Activated naive CD8-positive, alpha-beta T cell treated with anti-CD3 and anti-CD28 coated beads, Interleukin-2, amount 10 ng/mL, durations not matched to agents 7 days and 5 days (primary cell): ENCODE measurements at places on chromosomes 11 and 22. TPM values are rescaled to one million over a fixed set of nuclear protein-coding genes. Genes with fewer than 3 reads are reported as not detected.

MPPED2 gene
- total RNA-seq = not detected

DNA sequence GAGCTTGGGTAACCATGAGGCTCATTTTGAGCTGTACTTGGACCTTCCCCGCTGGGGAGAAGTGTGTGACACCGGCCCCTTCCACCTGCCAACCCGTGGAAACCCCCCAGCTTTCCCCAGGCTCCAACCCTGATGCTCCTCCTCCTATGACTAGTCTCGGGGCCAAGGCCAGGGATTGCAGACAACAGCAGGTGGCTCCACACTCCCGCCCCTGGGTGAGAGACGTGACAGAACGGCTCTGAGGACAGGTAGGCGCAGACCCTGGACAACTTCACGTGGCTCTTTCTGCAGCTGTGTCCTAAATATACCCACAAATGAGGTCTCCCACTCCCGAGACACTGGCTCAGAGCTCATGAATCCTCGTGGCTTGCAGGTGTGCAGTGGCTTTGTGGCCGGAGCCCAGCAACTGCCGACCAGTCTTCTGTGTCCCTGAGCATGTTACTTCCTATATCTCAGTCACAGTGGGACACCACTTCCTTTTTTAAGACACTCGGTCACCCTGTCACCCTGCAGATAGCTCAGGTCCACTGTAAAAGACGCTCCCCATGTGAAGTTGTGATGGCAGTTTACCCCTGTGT lies 55.2 kb downstream of the NECTIN1 start:
- DNase-seq = peak; percentile 50
- H3K27ac ChIP-seq = peak overlapping the region; percentile 40
- peaks cover 11% of the 10 kb centered on the region for H3K4me1 ChIP-seq
- H3K27me3 ChIP-seq = peaks cover 8% of the 10 kb centered on the region
- no peaks in the 10 kb centered on the region for H3K36me3 ChIP-seq
- H3K4me3 ChIP-seq = no peak overlapping the region

CHRM1 gene
- not detected for total RNA-seq

- no peaks in the 10 kb centered on the region for H3K4me1 ChIP-seq
- peaks cover 44% of the 10 kb centered on the region for H3K27me3 ChIP-seq
- no peak for DNase-seq
- no peak overlapping the region for H3K27ac ChIP-seq
Observed at GRCh38 chr22:22362936-22363335, 118.3 kb downstream of the VPREB1 start.

GRCh38 chr22:23180893-23181720 lies 798 bp downstream of the BCR start:
- no peaks in the 10 kb centered on the region for H3K27me3 ChIP-seq
- H3K4me3 ChIP-seq = peak overlapping the region; percentile 80
- H3K36me3 ChIP-seq = peaks cover 15% of the 10 kb centered on the region
- peaks cover 46% of the 10 kb centered on the region for H3K4me1 ChIP-seq
- H3K27ac ChIP-seq = peak overlapping the region; percentile 35

DNA sequence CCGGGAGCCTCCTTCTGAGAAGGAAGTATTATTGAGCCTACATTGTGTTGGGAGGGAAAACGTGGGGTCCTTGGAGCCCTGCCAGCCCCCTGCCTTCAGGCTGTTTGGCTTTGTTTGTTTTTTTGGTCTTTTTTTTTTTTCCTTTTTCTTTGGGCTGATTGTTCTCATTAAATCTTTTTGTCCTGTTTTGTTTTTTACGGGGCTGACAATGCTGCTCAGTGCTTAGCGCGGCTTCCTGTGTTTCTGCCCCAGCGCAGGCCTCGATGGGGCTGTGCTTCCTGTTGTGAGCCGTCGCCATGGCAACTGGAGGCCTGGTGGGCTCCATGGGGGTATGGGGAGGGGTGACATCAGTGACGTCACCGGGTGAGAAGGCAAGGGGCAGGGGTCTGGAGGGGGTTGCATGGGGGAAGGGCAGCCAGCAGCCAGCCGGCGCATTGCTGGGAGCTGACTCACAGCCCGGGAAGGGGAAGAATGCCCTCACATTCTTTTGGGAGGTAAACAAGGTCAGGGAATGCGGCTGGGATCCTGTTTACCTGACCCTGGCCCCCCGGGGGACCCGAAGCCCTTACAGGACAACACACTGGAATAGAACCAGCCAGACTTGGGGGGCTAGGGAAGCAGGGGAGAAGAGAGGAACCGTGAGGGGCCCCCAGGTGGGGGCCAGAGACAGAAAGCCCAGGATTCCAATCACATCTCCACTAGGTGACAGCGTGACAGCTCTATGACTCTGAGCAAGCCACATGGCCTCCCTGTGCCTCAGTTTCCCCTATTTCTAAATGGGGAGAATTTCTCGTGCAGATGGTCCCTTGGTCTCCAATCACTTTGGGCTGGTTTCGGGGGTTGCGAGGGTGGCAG lies 22.2 kb upstream of the CBX7 start:
- peak overlapping the region; percentile 89 for H3K27ac ChIP-seq
- H3K4me3 ChIP-seq = peak overlapping the region; percentile 68
- peaks cover 3% of the 10 kb centered on the region for H3K27me3 ChIP-seq
- H3K4me1 ChIP-seq = peaks cover 36% of the 10 kb centered on the region

- no peak for DNase-seq
- H3K36me3 ChIP-seq = no peaks in the 10 kb centered on the region
- peaks cover 24% of the 10 kb centered on the region for H3K27me3 ChIP-seq
- no peak overlapping the region for H3K4me3 ChIP-seq
- H3K27ac ChIP-seq = no peak overlapping the region
- H3K4me1 ChIP-seq = no peaks in the 10 kb centered on the region
Observed at GRCh38 chr11:120012245-120012644, 125.7 kb downstream of the TRIM29 start.

GRCh38 chr22:47807506-47807905 lies 1045.1 kb downstream of the TBC1D22A start:
- peaks cover 7% of the 10 kb centered on the region for H3K27me3 ChIP-seq
- no peak overlapping the region for H3K4me3 ChIP-seq
- H3K4me1 ChIP-seq = peaks cover 2% of the 10 kb centered on the region

SHANK3 gene
- 0.06 TPM for total RNA-seq

GRCh38 chr11:99693941-99694492 lies 673.3 kb downstream of the CNTN5 start:
- H3K36me3 ChIP-seq = no peaks in the 10 kb centered on the region
- no peak for DNase-seq
- no peak overlapping the region for H3K4me3 ChIP-seq

- DNase-seq = no peak
- no peaks in the 10 kb centered on the region for H3K4me1 ChIP-seq
- H3K4me3 ChIP-seq = no peak overlapping the region
- no peaks in the 10 kb centered on the region for H3K36me3 ChIP-seq
- H3K27ac ChIP-seq = no peak overlapping the region
- H3K27me3 ChIP-seq = peaks cover 4% of the 10 kb centered on the region
Observed at GRCh38 chr11:112611771-112612170, 349.4 kb upstream of the NCAM1 start.

DNA sequence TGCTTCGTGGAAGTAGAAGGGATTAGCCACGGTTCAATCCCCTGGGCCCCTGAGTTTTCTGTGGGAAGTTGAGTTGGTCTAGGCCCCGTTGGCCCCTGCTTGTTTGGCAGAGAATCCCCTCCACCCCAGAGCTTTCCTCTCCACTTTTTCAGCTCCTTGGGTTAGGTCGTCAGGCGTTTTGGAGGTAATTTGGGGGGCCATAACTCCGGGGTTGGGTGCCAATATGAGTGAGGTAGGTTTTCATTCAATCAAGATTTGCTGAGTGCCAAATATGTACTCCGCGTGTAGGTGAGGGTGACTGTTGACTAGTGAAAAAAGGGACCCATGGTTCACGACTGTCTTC lies 590 bp downstream of the ATG13 start:
- H3K36me3 ChIP-seq = peaks cover 10% of the 10 kb centered on the region
- no peak for DNase-seq
- H3K27ac ChIP-seq = peak overlapping the region; percentile 99
- peak overlapping the region; percentile 100 for H3K4me3 ChIP-seq
- peaks cover 23% of the 10 kb centered on the region for H3K4me1 ChIP-seq

TOLLIP gene
- total RNA-seq = 37.5 TPM

DNA sequence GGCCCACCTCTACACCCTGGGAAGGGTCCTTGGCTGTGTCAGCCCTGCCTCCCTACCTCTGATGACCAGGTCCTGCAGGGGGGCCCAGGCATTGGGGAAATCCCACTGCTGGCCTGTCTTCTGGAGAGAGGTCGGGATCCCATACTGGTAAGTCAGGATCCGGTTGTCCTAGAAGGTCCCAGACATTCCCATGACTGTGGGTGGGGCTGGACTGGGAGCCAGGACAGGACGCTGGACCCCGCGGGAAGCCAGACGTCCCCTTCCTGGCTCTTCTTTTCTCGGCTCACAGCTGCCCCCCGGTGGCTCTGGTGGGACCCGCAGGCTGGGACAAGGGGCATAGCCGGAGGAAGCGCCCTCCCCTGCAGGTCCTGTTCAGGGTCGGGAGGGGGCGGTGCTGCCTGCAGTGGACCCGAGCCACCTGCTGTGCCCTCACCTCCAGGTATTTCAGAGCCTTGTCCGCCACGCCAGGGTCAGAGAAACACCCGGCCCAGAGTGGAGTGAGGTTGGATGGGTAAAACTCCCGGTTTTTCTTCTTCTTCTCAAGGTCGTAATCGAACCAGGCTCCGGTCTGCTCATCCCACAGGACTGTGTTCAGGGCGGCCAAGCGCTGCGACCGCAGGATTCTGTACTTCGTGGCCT lies 20.0 kb downstream of the TREH start:
- no peaks in the 10 kb centered on the region for H3K36me3 ChIP-seq
- no peak overlapping the region for H3K4me3 ChIP-seq
- H3K27ac ChIP-seq = no peak overlapping the region
- DNase-seq = peak; percentile 96
- H3K27me3 ChIP-seq = no peaks in the 10 kb centered on the region

CCDC81 gene
- 0.39 TPM for total RNA-seq

DNA sequence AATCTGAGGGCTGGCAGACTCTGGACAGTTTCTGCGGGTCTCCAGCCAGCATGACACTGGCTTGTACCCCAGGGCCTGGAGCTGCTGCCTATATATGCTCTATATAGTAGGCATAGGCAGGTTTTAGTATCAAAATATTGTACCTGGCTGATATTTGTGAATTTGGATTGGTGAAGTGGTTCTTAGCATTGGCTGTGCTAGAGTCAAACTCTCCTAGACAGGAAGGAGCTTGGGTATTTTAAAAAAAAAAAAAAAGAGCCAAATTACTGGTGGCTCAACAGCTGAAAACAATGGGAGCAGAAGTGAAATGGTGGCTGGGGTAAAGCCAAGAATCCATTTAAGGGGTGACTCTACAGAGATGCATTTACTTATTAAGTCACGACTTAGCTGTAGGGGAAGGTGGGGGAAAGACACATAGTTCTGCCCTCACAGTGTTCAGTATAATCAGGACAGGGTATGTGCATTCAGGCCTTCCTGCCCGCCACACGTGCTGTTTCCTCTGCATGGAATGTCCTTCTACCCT lies 11.0 kb upstream of the MTFP1 start:
- DNase-seq = no peak
- H3K36me3 ChIP-seq = peaks cover 30% of the 10 kb centered on the region
- peaks cover 13% of the 10 kb centered on the region for H3K4me1 ChIP-seq
- no peaks in the 10 kb centered on the region for H3K27me3 ChIP-seq
- H3K4me3 ChIP-seq = no peak overlapping the region

DNA sequence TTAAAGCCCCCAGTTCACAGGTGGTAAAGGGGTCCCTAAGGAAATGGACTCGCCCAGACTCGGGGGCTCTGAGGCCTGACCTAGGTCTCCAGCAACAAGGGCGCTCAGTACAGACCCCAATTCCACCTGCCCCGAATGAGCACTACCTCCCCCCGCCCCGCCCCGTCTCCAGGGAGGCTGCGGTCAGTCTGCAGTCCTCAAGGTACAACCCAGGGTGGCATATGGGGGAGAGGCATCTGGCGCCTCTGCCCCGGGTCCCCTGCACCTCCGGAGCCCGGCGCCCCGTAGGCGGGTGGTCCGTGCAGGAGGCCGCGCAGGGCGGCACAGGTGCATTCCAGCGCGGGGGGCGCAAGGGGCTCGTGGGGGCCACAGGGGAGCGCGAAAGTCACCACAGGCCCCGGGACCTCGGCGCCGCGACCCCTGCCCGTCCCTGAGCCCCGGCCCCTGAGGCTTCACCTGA lies 361 bp downstream of the CTSD start:
- H3K27ac ChIP-seq = peak overlapping the region; percentile 76
- no peaks in the 10 kb centered on the region for H3K27me3 ChIP-seq
- no peak for DNase-seq
- peaks cover 27% of the 10 kb centered on the region for H3K4me1 ChIP-seq

DAGLA gene
- total RNA-seq = 0.08 TPM

DDX25 gene
- not detected for total RNA-seq

GRCh38 chr11:74749965-74750296 lies 1.3 kb downstream of the RNF169 start:
- peaks cover 25% of the 10 kb centered on the region for H3K4me1 ChIP-seq
- H3K27ac ChIP-seq = peak overlapping the region; percentile 97
- no peaks in the 10 kb centered on the region for H3K27me3 ChIP-seq
- H3K36me3 ChIP-seq = peaks cover 6% of the 10 kb centered on the region
- H3K4me3 ChIP-seq = peak overlapping the region; percentile 100

MFRP gene
- total RNA-seq = not detected

DNA sequence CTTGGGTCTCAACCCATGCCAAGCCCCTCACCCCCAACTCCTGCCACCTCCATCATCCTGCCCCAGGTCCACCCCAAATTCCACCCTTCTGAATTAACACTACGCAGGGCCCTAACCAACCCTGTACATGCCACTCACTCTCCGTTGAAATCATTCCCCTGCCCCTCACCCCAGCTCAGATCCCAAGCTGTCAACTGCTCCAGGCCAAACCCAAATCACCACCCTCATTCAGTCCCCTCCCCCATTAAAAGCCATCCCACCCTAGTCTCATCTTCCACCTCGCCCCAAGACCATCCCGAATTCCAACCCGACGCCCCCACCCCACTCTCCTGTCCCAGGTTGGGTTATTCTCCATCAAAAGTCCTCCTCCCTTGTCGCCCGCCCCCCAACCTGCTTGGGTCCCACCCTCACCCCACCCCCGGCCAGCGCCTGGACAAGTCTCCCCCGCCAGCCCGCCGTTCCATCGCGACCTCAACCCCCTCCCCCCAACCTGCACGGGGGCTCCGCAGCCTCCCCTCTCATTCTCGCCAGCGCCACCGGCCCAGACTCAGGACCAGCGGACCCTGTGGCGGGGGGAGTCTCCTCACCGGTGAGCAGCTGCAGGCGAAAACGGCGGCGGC lies 466 bp downstream of the FAM168A start:
- peaks cover 13% of the 10 kb centered on the region for H3K36me3 ChIP-seq
- H3K27me3 ChIP-seq = no peaks in the 10 kb centered on the region
- peak overlapping the region; percentile 95 for H3K4me3 ChIP-seq
- no peak for DNase-seq

- no peaks in the 10 kb centered on the region for H3K27me3 ChIP-seq
- peak overlapping the region; percentile 37 for H3K4me3 ChIP-seq
- H3K36me3 ChIP-seq = peaks cover 39% of the 10 kb centered on the region
- H3K27ac ChIP-seq = peak overlapping the region; percentile 66
- peaks cover 48% of the 10 kb centered on the region for H3K4me1 ChIP-seq
Observed at GRCh38 chr22:24305260-24305692, 34.6 kb downstream of the SPECC1L start.

SOX6 gene
- not detected for total RNA-seq

RFPL2 gene
- not detected for total RNA-seq
